ENCODE measurements at places on chromosomes 5 and 9. TPM values are rescaled to one million over a fixed set of nuclear protein-coding genes. Genes with fewer than 3 reads are reported as not detected.

PCDHA8 gene
- not detected for total RNA-seq

FOXI1 gene
- not detected for total RNA-seq

DNA sequence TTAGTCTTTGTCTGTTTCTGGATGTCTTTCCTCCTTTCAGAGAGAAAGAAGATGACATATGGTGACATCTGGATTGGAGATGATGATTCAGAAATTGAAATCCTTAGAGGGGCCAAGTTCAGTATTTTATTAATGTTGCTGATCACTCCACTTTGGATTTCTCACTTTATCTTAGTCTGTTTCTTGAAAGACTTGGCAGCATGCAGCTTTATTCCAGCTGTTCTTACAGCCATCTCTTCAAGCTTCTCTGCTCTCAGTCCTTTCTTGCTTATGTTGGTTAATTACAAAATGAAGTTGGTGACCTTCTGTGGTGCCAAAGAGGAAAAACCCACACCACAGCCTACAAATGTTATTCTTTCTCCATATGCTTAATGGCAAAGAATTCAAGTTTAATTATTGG lies 62.1 kb downstream of the SNCAIP start:
- H3K36me3 ChIP-seq, result no peaks in the 10 kb centered on the region
- no peak overlapping the region for H3K27ac ChIP-seq
- no peak overlapping the region for H3K4me3 ChIP-seq
- no peaks in the 10 kb centered on the region for H3K4me1 ChIP-seq

DNA sequence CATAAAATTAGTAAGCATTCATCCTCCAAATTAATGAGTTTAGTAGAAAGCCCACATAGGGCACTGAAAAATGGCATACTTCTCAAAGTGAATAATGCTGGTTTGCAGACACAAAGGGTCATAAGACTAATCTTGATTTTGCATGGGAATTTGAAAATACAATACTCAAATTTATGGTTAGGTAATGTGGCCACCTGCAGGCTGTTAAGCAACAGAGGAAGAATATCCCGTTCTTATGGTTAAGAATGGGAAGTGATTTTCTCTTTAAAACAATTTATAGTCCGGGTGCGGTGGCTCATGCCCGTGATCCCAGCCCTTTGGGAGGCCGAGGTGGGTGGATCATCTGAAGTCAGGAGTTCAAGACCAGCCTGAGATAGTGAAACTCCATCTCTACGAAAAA lies 9.4 kb upstream of the PLCXD3 start:
- no peak overlapping the region for H3K27ac ChIP-seq
- H3K4me1 ChIP-seq, result no peaks in the 10 kb centered on the region
- no peaks in the 10 kb centered on the region for H3K27me3 ChIP-seq
- H3K36me3 ChIP-seq, result no peaks in the 10 kb centered on the region

DNA sequence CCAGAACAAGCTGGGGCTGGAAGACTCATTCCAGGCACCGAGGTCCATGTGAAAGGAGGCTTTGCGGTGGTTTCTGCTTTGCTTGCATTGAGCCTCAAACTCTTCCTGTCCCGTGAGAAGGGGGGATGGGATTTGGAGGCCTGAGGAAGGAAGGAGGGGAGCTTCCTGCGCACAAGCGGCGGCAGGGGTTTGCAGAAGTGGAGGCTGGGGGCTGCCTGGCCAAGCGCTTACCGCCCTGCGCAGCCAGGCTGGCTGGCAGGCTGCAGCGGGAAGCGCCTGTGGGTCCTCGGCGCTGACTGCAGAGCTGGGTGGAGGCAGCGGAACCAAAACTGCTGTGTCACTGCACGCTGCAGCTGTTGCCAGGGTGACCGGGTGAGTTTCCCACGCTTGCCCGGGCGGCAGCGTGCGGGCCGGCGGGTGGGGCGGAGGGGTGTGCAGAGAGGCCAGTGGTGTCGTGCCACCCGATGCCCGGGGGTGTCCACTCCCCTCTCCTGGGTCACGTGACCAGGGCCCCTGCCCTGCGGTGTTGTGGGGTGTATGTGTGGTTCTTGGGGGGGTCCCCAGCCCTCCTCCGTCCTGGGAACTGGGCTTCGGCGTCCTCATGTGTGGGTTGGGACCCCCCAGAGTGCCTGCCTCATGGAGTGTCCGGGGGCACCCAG lies 81.0 kb downstream of the RXRA start:
- H3K4me1 ChIP-seq, result peaks cover 35% of the 10 kb centered on the region
- peak overlapping the region; percentile 55 for H3K27ac ChIP-seq
- no peaks in the 10 kb centered on the region for H3K27me3 ChIP-seq
- H3K4me3 ChIP-seq, result peak overlapping the region; percentile 8
- DNase-seq, result peak; percentile 95

GRCh38 chr5:111681414-111682120 lies 75.4 kb downstream of the NREP start:
- no peak overlapping the region for H3K27ac ChIP-seq
- H3K36me3 ChIP-seq, result no peaks in the 10 kb centered on the region
- no peaks in the 10 kb centered on the region for H3K4me1 ChIP-seq
- H3K27me3 ChIP-seq, result peaks cover 4% of the 10 kb centered on the region
